ENCODE measurements at places on chromosomes 6 and 20.

DNA sequence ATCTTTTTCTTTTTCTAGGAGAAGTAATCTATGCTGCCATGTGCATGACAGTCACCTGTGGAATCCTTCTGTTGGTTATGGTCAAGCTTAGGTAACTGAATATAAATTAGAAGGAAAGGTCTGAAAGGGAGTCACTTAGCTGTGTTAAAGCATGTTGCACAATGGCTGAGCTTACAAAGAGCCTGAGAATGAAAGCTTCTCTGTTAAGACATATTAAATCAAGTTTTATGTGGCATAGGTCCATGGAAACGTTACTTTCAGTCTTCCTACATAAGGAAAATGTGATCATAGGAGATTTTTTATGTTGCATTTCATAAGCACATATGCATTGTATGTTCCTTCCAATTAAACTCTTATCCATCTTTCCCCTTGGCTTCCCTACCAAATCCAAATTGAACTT lies 72.1 kb downstream of the GFRAL start:
- DNase-seq: no peak

GRCh38 chr6:170229851-170230519 lies 60.9 kb downstream of the DLL1 start:
- no peak for DNase-seq

DNA sequence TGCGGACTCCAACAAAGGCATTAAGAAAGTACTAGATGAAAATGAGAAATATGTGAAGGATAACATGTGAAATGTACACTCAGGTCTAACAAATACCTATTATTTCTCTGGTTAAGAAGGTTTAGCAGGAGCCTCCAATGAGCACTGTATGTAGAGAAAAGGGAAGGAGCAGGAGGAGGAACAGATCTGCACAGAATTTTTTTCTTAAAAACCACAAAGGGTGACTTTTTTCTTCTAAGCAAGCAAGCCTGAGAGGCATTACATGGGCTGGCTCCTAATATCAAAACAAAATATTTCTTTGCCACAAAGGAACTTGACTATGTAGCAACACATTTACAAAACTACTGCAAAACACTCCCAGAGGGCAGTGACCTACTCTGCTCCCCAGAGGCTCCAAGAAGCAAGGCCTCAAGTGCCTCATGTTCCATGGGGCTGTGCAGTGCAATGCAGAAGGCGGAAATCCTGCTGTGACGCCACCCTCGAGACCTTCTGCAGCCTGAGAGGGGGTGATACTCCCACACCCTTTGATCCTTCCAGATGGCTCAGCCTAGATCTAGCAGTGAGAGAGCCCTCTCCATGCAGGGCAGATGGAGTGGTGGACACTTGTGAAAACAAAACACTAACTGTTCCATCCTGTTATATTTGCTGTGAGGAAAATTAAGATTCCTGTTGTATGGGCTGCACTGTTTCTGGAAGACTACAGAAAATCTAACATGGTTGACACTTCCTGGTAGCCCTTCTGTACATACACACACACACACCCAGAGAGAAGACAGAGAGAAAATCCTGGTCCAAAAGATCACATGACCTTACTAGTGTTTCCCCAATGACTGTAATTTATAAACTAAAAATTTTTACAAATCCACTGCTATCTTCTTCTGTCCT lies 36.0 kb upstream of the SMIM29 start:
- DNase-seq: no peak

- DNase-seq: no peak
Measured at GRCh38 chr6:129662406-129662766, 47.6 kb downstream of the ARHGAP18 start.

DNA sequence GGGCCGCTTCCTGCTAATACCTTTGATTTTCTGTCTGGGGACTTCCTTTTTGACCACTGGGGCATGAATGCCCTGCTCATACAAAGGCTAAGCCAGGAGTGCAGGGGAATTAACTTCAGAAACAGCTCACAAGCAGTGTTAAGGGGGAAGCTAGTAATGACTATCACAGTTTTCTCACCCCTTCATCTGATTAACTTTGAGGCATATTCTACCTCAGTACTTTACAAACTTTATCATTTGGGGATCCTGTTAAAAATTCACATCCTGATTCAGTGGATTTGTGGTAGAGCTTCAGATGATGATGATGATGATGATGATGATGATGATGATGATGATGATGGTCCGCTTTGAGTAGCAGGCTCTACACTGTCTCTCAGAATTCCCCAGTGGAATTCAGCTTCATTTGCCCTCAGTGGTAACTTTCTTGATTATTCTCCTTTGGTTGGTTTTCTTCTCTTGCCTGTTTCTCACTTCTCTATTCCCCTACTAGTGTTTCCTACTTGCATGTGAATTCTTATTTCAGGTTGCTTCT lies 78.4 kb upstream of the TMEM170B start:
- DNase-seq: no peak

GRCh38 chr6:30821862-30822784 lies 62.2 kb upstream of the DDR1 start:
- no peak for DNase-seq

GRCh38 chr20:35326021-35326739 lies 34.0 kb upstream of the FAM83C start:
- DNase-seq: no peak

DNA sequence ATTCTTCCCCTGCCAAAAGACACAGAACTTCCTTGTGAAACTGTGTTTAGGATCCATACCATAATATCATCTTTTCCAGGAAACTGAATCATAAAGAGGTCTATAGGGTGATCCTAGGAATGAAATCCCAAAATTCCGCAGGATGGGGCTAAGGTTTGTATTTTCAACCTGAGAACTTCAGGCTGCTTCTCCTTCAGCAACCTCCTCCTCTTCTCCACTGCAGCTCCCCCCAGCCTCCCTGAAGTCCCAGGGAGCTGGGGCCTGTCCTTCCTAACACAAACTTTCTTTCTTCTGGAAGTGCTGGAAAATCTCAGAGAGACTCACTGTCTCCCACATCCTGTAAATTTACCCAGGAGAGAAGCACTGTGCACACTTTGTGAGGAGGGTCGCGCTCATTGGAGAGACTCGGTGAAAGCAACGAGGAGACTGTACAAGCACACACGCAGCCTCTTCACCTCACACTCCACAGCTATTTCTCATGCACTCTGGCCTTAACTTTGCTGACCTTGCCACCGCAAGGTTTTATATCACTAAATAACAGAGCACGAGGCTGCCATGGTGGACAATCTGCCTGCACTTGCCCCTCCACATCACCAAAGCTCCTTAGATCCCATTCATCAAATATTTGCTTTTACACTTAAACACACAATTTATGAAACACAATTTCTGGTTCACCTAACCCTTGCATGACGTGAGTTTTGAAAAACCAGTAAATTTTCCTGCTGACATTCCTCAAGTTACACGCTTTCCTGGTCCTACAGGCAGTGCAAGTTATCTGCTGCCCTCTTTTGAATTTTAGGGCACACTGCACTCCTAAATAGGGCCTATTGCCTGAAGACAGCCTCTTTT lies 14.3 kb downstream of the ID4 start:
- DNase-seq: peak; percentile 49

DNA sequence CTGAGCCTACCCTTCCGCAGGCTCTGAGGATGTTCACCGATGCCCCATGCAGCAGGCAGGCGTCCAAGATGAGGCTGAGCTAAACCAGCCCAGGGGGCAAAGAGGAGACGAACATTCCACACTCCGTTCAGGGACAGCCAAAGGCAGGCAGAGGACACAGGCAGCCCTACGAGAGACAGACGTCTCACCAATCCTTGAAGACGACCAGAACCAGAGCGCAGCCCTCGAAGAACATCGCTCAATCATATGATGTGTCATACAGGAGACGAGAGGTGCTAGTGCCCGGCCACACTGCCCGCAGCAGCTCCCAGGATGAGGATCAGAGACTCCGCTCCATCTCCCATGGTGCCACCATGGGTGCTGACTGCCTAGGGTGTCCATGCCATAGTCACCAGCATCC lies 35.6 kb upstream of the TMEM181 start:
- no peak for DNase-seq

DNA sequence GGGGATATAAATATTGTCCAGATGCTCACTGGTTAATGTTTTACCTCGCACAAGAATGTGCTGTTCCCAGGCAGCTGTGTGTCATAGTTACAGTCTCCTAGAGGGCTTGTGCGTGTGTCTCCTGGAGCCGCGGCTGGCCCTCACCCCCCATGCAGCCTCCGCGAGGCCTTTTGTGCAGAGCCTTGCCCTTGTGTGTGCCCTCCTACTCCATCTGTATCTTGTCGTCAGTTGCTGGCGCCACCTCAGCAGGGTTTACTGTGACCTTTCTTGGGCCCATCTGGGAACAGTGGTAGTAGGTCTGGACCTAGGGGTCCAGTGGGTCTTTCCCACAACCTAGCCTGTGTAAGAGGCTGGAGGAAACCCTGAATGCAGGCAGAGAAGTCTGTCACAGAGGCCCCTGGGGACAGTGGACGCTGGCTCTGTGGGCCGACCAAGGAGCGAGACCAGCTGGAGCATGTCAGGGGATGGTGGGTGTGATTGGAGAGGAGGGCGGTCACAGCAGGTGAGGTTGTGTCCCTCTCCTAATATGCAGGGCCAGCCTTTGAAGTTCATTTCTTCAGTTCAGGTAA lies 35.2 kb downstream of the PPP1R14C start:
- no peak for DNase-seq

GRCh38 chr20:3239867-3240775 lies 1.1 kb upstream of the SLC4A11 start:
- DNase-seq: peak; percentile 73

GRCh38 chr6:7721649-7722048 lies 4.2 kb upstream of the BMP6 start:
- DNase-seq: no peak

DNA sequence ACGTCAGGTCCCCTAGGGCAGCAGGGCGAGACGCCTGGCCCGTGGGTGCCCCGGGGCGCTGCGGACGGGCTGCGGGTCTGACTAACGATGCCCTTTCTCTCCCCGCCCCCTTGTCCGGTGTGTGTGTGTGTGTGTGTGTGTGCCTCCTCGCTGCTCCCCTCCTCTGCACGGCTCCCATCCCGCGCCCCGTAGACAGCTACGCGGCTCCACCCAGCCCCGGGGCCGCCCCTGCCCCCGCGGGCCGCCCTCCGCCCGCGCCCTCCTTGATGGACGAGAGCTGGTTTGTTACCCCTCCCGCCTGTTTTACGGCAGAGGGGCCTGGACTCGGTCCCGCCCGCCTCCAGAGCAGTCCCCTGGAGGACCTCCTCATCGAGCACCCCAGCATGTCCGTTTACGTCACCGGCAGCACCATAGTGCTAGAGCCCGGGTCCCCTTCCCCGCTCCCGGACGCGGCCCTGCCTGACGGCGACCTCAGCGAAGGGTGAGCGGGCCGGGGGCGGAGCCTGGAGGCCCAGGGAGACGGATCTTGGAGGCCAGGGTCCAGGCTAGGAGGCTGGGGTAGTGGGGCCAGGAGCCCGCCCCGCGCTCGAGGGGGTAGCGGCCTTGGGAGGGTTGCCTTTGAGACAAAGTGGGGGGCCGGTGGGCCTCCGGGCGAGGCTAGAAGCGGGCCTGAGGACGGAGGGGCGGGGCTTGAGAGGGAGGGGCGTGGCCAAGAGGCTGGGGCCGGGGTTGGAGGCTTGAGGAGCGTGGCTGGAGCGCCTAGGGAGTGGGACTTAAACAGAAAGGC lies 5.1 kb downstream of the TP53INP2 start:
- no peak for DNase-seq

DNA sequence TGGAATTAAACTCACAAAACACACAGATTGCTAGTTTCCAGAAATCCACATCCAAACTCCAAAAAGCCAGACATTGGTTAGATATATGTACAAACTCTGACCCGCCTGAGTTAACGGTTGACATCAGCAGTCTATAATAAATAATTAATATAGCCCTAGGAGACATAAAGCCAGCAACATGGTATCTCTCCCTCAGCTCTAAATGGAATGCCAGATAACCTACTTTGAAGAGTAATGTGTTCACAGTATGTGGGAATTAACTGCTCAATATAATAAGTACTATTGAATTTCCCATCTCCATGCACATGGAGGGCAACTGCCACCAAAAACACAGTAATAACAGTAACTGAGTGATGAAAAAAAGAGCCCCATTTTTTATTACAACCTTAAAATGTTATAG lies 383.2 kb downstream of the CD83 start:
- DNase-seq: no peak

DNA sequence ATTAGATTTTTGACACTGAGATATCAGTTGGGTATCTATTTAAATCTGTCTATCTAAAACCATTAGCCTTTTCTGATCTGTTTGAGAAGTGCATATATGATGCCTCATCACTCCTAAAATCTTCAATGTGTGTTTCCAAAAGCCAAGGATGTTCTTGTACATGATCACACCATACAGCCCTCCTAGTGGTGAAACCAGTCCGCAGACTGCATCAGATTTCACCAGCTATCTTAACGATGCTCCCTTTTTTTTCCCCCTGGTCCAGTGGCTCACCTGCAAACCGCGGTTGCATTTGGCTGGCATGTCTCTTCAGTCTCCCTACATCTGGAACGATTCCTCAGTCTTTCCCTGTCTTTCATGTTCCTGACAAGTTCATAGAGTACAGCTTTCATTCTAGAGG lies 4.0 kb downstream of the KIZ start:
- no peak for DNase-seq

DNA sequence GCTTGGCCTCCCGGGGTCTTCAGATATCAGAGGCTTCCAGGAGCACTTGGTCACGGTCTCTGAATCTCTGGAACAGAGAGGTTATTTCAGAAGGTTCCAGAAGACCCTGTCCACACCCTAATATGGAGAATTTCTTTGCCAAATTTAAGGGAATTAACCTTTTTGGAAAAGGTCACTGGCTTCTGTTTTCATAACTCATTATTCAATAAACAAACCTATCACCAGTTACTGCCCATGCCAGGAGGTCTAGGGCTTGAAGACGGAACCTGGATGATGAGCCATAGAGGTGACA lies 507 bp upstream of the CST4 start:
- DNase-seq: no peak

DNA sequence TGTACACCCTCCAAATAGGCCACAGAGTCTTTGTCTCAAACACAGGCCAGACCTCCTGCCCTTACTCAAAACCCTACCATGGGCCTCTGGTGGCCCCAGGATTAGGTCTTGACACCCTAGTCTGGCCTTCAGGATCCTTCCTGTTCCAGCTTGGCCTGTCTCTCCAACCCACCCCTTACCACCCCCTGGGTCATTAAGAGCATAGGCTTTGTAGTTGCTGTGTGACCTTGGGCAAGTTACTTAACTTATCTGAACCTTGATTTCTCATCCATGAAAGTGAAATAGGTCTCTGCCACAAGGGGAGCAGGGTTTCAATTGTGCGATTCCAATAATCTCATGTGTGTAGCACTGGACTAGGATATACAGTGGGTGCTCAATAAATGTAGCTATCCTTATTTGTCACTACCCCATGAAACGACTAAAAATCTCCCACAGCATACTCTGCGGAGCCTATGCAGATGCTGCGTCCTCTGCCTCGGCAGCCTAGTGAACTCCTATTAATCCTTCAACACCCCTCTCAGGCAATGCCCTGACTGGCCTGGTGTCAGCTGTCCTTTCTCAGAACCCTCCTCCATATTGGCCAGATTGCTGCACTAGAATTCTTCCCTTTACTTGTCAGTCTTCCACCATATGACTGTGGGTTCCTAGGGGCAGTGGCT lies 39.7 kb upstream of the NOL4L start:
- no peak for DNase-seq

- no peak for DNase-seq
Measured at GRCh38 chr6:63750400-63750799, 114.8 kb downstream of the PHF3 start.

GRCh38 chr6:47455533-47456209 lies 21.9 kb upstream of the CD2AP start:
- DNase-seq: no peak

Data from H1 (cell line).